Regular cardiac myocyte (primary cell): ENCODE measurements at places on chromosomes 1 and 21. TPM values are rescaled to one million over a fixed set of nuclear protein-coding genes. Genes with fewer than 3 reads are reported as not detected.

NPHS2 gene
- not detected in 2 replicates for total RNA-seq

FCRL4 gene
- not detected in 2 replicates for total RNA-seq

NR1I3 gene
- total RNA-seq = not detected in 2 replicates

WDR64 gene
- not detected in 2 replicates for total RNA-seq

DFFA gene
- 37.2 and 54.1 TPM in 2 replicates for total RNA-seq

WNT2B gene
- 1.5 and 3.4 TPM in 2 replicates for total RNA-seq

FAM72B gene
- total RNA-seq = 0.28 and 6.1 TPM in 2 replicates

LCE3D gene
- total RNA-seq = not detected in 2 replicates

SHE gene
- total RNA-seq = 0.19 and 0.28 TPM in 2 replicates

KLF18 gene
- not detected in 2 replicates for total RNA-seq

OR2M3 gene
- not detected in 2 replicates for total RNA-seq

DISC1 gene
- total RNA-seq = 1.7 and 6.2 TPM in 2 replicates

RGS1 gene
- total RNA-seq = under 0.01 TPM in 1 of 2 replicates, not detected in the other

DEPDC1 gene
- 4.2 and 64.8 TPM in 2 replicates for total RNA-seq

MPZ gene
- total RNA-seq = 1.7 and 2.3 TPM in 2 replicates

LCE1E gene
- not detected in 2 replicates for total RNA-seq

OR2T33 gene
- total RNA-seq = not detected in 2 replicates

MNDA gene
- not detected in 2 replicates for total RNA-seq

RFX5 gene
- 33.9 and 47.4 TPM in 2 replicates for total RNA-seq

TRAF3IP3 gene
- total RNA-seq = not detected in 2 replicates

AUNIP gene
- 0.56 and 5.6 TPM in 2 replicates for total RNA-seq

KCNQ4 gene
- total RNA-seq = 0.19 and 0.28 TPM in 2 replicates

ARMH1 gene
- under 0.01 and 0.28 TPM in 2 replicates for total RNA-seq

NBPF6 gene
- total RNA-seq = not detected in 2 replicates

ADAMTS1 gene
- 274 and 457 TPM in 2 replicates for total RNA-seq

HPDL gene
- 0.56 and 3.1 TPM in 2 replicates for total RNA-seq

LCA5L gene
- total RNA-seq = 1.4 and 1.5 TPM in 2 replicates

LRRC40 gene
- 20.6 and 28.8 TPM in 2 replicates for total RNA-seq
